ENCODE measurements at places on chromosomes 6 and 20.

DNA sequence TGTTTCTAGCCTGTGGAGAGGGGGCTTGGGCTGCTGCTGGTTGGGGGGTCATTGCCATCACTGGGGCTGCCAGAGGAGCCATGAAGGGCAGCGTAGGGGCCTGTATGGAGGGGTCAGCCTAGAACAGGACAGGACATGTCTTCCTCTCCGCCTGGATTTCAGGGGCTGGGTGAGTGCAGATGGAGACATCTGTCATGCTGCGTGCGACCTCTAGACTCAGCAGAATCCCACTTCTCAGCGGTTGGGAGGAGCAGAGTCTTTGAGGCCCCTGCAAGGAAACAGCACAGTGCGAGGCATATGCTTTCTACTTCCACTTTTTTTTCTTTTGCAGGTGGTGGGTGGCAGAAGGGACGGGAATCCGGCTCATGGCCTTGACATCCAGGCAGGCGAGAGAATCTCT is 67.9 kb downstream of the EZR start:
- DNase-seq: no peak

- DNase-seq: no peak
Observed at GRCh38 chr6:43776115-43776798, 6.2 kb downstream of the VEGFA start.

DNA sequence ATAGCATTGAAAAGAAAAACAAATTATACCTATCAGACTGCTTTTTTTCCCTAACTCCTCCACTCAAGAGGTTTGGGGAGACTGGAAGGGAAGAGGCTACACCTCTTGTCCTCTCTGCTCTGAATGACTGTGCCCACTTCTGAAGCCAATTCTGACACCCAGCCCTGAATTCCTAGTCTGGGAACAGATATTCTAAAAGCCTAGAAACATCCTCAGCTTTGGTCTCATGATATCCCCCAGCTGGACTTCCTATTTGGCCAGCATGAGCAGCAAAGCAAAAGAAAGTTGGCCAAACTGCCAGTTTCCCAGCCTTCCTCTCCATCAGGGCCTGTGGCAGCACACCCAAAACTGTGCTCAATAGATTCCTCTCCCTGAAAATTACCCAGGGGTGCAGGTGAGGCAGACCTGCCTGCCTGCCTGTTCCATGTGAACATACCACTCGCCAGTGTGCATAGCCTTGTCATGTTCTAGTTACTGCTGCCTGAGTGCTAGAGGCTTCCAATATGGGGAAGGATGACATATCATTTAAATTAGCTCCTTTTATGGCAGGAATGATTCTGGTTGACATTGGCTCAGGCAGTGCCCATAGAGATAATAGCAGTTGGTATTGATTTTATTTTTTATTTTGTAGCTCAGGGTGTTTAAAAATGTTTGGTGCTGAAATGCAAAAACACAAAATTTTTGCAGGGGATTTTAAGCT is 152.1 kb upstream of the RIN2 start:
- DNase-seq: no peak

DNA sequence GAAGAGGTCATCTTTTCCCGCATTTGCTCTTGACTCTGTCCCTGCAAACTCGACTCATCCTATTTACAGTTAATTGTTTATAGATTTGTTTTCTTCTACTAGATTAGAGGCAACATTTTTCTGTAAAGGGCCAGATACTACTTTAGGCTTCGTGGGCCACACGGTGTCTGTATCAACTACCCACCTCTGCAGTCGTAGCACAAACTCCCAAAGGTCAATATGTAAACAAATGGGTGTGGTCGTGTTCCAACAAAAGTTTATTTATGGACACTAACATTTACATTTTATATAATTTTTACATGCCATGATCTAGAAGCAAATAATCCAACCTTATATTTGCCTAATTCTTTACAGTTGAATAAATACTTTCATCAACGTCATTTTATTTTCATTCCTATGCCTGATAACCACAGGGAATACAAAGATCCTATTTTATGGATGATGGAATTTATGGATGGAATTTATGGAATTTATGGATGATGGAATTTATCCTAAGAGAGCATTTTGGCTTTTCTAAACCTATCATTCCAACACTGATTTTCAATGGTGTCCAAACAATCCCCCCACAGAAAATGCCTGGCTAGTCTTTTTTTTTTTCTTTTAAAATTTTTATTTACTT is 232.8 kb downstream of the MYLK4 start:
- DNase-seq: no peak

- DNase-seq: no peak
Observed at GRCh38 chr6:128206610-128207426, 306.0 kb upstream of the THEMIS start.

DNA sequence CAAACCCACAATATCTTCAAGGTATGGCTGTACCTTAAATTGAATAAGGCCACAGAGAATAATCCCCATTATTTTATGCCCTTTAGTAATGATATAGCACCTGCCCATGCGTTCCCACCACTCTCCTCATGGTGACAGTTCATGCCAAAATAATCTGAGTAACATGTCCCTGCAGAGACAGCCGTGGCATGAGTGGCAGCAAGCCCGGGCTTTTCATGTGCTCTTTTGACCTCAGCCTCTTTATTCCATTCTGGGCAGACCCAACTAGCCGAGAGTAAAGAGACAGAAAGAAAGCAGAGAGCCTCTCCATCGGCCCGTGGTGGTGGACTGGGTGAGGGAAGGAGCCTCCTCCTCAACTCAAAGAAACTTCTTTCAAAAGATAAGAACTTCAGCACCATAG is 19.9 kb upstream of the POPDC3 start:
- DNase-seq: no peak

DNA sequence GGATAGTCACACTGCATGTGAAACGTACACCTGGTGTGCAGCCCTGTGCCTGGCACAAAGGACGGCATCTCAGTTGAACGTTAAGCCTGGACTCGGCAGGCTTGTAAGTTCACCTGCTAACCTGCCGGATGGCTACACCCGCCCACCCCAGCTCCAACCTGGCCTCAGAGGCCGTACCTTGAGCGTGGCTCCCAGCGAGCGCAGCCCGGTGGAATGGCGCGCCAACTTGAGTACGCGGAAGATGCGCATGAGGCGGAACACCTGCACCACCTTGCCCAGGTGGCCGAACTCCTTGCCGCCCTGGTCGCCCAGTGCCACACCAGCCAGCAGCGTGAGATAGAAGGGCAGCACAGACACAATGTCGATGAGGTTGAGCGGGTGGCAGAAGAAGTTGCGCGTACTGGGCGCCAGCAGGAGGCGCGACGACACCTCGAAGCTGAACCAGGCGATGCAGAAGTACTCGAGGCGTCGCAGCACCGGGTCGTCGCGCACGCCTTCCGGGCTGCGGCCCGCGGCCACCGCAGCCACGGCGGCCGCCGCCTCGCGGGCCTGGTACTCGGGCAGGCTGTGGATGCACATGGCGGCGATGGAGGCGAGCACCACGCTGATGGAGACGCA is 3.3 kb downstream of the KCNS1 start:
- DNase-seq: no peak

GRCh38 chr20:49768204-49769047 is 44.2 kb upstream of the SLC9A8 start:
- no peak for DNase-seq

GRCh38 chr6:4434655-4435054 is 299.3 kb upstream of the ECI2 start:
- no peak for DNase-seq

GRCh38 chr6:31572041-31572911 is at the start of gene LTA:
TSS of gene LTA (plus strand) at chr6:31572289. CDS start at chr6:31572743, 454 bp downstream.
- DNase-seq: peak; percentile 62

DNA sequence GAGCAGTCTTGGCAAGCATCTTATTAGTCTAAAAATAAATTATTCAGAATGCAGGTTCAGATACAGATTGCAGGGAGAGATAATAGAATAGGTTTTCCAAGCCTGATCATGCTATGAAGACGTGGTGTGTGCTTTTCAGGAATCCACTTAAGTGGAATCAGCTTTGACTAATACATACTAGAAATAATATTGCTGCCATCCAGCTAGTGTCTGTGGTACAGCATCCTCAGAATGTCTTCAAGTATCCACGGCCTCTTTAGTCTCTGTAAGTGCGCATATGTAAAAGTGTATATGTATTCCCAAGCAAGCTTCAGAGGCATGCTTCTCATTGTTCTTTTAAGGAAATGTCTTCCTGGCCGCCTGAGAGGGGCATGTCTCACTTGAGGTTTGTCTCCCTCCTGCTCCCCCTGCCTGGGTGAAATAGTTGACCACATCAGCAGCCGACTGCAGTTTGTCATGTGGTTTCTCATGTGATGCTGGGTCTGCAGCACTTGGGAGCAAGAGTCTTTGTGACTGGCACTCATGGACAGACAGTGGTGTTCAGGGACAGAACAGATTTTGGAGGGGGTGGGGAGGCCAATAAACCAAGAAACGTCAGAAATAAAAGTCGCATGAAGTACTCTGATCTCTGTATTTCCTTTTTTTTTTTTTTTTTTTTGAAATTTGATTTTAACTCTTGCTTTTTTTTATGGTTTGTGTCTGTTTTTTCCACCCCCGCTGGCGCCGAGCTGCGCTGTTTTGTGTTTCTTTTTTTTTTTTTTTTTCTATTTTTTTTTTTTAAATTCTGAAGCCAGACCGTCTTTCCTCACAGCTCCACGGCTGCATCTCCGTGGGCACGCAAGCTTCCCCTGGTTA is 150.8 kb downstream of the PRL start:
- DNase-seq: no peak

DNA sequence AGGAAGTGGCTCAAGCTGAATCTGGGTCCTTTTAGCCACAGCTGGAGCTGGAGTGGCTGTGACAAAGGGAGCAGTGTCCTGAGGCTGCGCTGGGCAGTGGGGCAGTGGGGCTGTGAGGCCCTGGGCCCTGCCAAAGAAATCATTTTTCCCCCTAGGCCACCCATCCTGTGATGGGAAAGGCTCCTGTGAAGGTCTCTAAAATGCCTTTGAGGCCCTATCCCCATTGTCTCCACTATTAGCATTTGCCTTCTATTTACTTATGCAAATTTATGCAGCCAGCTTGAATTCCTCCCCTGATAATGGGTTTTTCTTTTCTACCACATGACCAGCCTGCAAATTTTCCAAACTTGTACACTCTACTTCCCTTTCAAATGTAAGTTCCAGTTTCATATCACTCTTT is 539.2 kb downstream of the MEI4 start:
- DNase-seq: no peak

- no peak for DNase-seq
Observed at GRCh38 chr6:163146036-163146435, 268.5 kb upstream of the QKI start.

- DNase-seq: no peak
Observed at GRCh38 chr6:119974430-119975159, 625.0 kb upstream of the MAN1A1 start.

DNA sequence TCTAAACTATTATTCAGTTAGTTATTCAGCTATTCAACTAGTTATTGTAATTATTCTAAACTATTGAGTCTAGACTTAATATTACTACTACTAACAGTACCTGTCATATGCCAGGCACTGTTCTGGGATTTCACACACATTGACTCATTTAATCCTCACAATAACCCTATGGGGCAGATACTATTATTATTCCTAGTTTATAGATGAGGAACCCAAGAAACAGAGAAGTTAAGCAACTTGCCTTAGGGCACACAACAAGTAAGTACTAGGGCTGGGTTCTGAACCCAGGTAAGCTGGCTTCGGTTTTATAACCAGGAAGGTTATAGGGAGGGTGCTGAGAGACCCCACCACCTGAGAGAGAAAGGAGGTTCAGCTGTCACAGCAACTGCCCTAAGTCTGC is 7.8 kb downstream of the TEAD3 start:
- no peak for DNase-seq

GRCh38 chr20:41213150-41213820 is 75.9 kb downstream of the PLCG1 start:
- DNase-seq: no peak

- DNase-seq: no peak
Observed at GRCh38 chr6:94859924-94860323, 717.4 kb upstream of the MANEA start.

DNA sequence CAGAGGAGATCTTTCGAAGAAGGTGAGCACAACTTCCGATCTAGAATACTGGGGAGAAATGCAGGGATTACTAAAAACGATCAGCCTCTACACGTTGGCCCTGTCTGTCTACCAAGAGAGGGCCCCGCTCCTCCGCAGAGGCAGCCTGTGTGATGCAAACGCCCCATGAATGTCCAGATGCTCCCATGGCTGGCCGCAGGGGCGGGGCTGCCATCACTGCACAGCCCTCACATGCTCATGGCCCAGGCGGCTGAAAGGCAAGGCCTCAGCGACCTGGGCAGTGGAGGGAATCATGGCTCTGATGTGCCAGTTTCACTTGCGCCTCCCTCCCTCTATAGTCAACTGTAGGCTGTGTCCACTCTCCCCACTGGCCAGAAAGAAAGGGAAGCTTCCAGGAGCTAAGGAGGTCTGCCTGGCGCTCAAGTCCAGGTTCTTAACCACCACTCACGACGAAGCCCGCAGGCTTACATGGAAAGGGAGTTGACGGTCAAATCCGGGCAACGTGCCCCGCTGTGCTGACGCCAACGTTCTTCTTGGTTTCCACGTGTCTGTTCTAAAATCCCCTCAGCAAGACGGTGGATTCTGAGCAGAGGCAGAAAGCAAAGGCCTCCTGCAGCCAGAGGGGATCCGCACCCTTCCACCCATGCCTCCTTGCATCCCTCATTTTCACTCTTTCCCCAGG is 14.2 kb downstream of the PXDC1 start:
- no peak for DNase-seq

DNA sequence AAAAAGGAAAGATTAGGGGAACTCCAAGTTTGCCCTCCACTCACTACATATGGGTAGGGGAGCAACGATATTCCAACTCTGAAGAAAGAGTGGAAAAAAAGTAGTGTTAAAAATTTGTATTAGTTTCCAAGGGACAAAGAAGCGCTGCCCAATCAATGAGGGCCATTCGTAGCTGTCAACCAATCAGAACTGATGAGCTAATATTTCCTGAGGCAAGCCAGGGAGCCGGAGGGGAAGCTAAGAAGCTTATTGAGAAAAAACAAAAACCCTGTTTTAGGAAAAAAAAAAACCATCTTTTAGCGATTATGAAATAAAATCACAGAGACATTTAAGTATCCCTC is 59.5 kb downstream of the TRIM38 start:
- no peak for DNase-seq

DNA sequence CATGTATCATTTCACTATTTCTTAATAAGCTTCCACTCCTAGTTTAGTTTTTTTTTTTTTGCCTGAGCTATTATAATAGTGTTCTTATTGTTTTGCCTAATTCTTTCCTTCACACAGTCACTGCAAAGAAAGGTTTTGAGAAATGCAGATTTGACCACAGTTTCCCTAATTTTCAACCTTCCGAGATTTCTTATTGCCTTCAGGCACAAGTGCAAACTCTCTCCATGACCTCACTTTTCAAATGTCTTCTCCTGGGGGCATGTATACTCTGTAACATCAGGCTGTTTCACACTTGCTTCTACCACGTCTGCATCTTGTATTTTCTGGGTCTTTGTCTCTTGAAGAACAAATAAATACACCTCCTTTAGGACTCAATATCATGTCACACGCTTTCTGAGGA is 339.0 kb upstream of the CITED2 start:
- DNase-seq: no peak

DNA sequence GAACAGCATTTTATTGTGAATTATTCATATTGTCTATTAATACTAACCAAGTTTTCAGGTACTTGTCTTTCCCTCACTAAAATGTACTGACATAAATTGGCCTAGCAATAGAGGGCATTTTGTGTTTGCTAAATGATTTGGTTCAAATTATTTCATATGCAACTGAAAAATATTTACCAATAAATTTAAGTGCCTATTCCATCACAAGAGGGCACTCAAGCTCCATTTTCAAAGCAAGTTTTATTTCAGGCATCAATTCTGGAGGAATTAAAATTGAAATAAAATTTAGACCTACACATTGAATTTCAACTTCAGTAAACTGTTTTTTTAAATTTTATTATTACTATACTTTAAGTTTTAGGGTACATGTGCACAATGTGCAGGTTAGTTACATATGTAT is 114.3 kb upstream of the SYNCRIP start:
- no peak for DNase-seq

All from stimulated activated CD8-positive, alpha-beta memory T cell treated with anti-CD3 and anti-CD28 coated beads, Interleukin-2, amount 100 ng/mL, for 1 hour (primary cell).